NCI-H2081 treated with DMSO at 0.1 percent for 48 hours (cell line): ENCODE measurements at places on chromosomes 4 and X.

DNA sequence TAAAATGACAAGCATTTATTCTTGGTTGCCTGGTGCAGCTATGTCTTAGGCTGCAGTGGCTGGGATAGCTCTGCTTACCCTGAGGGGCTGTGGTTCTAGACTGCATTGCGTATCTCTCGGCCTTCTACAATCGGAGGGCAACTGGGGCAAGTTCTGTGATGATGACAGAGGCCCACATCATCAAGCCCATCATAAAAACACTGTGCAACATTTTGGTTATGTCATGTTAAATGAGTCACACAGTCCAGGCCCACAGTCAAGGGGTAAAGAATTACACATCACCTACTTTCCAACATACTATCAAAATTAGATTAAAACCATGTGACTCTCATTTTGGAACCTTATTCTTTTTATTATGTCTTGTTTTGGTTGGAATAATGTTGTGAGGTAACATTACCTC, 120.2 kb upstream of the GUCY1A1 start:
- no peak for DNase-seq

DNA sequence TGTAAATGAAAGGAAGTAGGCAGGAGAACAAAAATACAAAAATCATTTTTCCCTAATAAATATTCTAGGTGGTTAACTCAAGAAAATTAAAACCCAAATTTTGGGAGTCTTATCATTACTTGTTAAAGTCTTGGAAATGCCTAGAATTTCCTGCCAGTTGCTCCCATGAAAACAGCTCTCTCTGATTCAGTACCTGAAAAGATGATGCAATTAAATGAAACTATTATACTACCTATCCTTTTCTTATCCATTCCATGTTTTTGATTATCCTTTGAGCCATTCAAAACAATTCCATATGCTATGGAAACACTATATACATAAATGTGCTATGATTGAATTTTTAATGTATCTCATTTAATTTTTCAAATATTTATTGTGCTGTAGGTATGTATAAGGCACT, 50.5 kb upstream of the AMELX start:
- DNase-seq, result no peak

GRCh38 chr4:55758066-55758465, 61.5 kb upstream of the EXOC1L start:
- DNase-seq, result no peak

GRCh38 chr4:143346206-143346605, 9.5 kb downstream of the GAB1 start:
- DNase-seq, result no peak

- no peak for DNase-seq
Observed at GRCh38 chrX:132592880-132593279, 104.0 kb upstream of the MBNL3 start.

DNA sequence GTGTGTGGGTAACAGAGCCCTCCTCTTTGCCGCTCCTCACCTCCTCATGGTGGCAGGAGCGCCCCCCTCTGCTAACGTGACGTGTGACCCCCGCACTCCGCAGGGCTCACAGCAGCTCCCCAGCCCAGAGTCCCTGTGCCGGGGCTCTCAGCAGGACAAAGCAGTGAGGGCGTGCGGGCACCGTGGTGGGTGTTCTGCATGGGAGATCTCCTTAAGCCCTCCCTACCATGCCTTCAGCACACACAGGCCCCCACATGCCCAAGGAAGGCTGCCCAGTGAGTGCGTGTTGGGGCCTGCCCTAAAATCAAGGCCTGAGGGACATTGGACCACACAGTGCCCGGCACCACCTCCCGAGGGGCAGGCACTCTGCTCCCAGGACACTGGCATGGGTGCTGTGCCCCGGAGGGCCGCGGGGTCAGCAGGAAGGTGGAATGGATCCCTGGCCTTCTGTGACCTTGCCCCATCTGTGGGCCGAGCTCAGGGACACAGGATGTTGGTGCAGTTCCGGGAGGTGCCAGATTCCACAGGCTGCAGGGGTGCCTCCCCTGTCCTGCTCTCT, 10.1 kb downstream of the PSAPL1 start:
- no peak for DNase-seq

GRCh38 chrX:114717921-114718320, 134.0 kb downstream of the HTR2C start:
- no peak for DNase-seq

DNA sequence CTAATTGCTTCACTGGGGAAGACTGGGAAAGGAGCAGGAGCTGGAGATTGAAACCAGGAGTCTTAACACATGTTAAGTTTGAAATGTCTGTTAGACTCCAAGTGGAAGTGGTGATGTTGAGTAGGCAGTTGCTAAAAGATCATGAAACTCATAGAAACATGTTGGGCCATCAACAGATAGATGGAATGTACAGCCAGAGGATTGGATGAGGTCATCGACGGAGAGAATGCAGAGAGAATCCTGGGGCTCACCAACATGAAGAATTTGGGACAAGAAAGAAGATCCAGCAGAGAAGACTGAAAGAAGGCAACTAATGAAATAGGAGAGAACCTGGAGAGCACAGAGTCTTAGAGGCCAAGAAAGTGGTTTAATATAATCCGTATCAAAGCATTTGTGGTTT, 19.4 kb upstream of the TSPAN5 start:
- DNase-seq, result no peak

- DNase-seq, result no peak
Observed at GRCh38 chr4:167717495-167717894, 374.8 kb upstream of the ANXA10 start.

GRCh38 chrX:25020391-25020904, 4.7 kb upstream of the ARX start:
- no peak for DNase-seq

DNA sequence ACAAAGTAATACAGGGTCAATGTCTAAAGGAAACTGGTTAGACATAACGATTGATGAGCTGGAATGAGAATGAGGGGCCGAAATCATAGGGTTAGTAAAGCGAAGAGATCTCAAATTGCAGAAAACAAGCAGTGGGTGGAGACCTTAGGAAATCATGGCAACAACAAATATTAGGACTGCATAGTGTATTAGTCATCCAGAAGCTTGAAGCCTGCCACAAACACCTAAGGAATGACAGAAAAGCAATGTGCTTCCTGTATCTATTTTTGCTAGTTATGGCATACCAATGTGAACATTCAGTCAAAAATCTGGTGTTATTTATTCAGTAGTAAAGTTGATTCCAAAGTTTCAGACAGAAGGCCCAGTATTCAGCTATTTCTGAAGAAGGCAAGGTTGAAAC, 410.9 kb upstream of the CT83 start:
- DNase-seq, result no peak

GRCh38 chr4:162912482-162912881, 254.2 kb downstream of the NAF1 start:
- DNase-seq, result no peak
